ENCODE measurements at places on chromosomes 11 and 22.
A peak's percentile ranks its signal among the peaks of the same experiment; 100 is the strongest.

DNA sequence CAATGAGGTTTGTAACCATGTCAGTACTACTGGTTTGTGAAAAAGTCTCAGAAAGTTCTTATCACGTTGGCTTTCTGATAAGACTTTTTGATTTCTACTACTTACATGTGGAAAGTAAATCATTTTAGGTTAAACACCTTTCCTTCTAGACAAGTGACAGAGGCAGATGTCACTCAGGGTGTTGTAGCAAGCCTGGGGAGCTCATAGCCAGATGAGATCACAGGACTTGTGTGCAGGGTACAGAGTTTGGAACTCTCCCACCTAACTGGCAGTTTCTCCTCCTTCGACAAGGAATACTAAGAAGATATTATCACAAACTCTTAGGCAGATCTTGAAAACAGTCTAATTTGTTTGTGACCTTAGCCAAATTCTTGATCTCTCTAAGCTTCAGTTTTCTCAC, 49.4 kb upstream of the PICALM start:
- no peak for DNase-seq

GRCh38 chr11:47325271-47326041, 27.0 kb downstream of the MYBPC3 start:
- no peak for DNase-seq

DNA sequence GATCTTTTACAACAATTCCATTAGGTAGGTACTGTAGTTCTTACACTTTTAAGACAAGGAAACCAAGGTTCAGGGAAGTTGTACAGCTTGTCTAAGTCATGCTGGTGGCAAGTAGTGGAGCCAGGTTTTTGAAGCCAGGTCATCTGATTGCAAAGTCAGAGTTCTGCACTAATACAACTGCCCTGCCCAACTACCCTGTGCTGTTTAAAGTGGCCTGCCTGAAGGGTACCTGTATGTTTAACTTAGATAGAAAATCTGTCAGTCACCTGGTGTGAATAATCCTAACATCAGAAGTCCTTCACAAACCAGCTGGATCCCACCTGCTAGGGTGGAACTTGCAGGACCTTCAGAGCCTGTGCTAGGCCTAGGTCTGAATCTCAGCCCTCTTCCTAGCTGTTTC, 44.2 kb downstream of the ARFGAP2 start:
- no peak for DNase-seq

GRCh38 chr22:47113853-47114415, 351.5 kb downstream of the TBC1D22A start:
- no peak for DNase-seq

- DNase-seq: peak; percentile 65
These were observed at the start of gene P2RY2 for GRCh38 chr11:73218106-73218829. Gene P2RY2 (plus strand): TSS chr11:73218281. CDS start chr11:73234160, 15,879 bp downstream.
